ENCODE measurements at places on chromosomes 1 and 21.

DNA sequence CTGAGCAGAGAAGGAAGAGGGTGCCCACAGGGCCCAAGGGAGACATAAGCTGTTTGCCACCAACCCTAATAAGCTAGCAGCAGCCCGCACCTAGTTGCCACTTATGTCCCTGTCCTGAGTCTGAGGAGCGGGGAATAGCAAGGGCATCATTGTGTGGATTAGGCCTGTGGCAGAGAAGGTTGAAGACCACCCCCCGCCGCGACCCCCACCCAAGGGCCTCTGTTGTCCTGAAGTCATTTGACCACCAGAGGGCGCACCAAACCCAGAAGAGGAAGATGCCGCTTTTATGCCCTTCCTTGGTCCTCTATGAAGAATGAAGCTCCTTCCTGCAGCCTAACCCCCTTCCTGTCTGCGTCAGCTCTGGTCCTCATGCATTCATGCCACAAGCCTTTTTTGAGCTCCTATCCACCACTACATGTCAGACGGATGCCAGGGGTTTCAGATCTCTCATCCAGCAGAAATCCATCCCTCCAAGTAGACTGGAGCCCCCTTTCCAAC is 16.6 kb downstream of the RHBG start:
- peak; percentile 77 for DNase-seq

DNA sequence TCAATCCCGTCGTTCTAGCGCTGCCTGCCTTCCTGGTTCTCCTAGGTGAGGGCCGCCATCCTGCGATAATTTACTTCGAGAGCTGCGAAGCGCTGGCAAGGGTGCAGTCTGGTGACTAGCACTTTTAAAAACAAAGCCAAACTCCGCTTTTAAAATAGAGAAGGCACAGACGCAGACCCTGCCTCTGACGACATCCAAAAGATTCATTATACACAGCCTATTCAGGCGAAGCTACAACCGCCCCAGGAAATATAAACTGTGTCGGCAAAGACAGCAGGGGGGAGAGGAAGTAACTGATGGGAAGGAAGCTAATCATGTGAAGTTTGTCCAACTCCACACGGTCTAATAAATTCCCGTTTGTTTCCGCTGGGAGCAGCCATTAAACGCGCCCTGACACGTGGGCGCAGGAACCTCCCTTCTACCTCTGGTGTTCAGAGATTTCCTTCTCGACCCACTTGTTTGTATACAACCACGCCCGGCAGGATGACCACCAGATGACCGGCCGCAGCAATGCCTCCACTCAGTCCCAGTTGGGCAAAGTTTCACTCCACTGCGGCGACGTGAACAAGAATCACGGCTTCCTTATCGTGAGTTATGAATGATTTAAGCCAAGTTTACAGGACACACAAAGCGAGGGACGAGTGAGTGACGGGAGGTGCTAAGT is 1.3 kb downstream of the GNG12 start:
- DNase-seq, result peak; percentile 49

GRCh38 chr1:206442101-206442500 is 28.2 kb upstream of the IKBKE start:
- no peak for DNase-seq

- no peak for DNase-seq
These were observed 57.8 kb downstream of the HS2ST1 start for GRCh38 chr1:86972262-86972661.

- no peak for DNase-seq
These were observed 6.8 kb upstream of the AKR1A1 start for GRCh38 chr1:45543581-45544417.

GRCh38 chr1:209064850-209065706 is 518.4 kb upstream of the CAMK1G start:
- no peak for DNase-seq

GRCh38 chr21:45151445-45152160 is 77.2 kb downstream of the ADARB1 start:
- no peak for DNase-seq

GRCh38 chr1:42743317-42744147 is 3.5 kb upstream of the CLDN19 start:
- no peak for DNase-seq

- no peak for DNase-seq
These were observed 8.6 kb upstream of the RASSF5 start for GRCh38 chr1:206498685-206499084.

DNA sequence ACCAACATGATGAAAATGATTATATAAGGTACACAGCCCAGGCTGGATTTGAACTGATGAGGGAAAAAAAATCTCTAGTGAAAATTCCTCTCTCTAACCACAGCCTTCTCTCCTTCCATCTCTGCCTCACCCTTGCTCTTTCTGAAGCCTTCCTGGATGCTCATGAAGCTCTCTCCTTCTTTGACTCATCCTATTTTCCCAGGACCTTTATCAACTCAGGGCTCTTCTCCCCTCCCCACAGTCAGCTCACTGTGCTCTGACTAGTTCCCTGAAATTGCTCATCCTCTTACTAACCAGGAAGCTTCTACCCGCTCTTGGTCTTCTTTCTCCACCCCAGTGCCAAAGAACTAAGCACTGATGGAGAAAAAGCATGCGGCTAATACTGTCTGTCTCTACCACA is 46.4 kb upstream of the ERG start:
- no peak for DNase-seq

DNA sequence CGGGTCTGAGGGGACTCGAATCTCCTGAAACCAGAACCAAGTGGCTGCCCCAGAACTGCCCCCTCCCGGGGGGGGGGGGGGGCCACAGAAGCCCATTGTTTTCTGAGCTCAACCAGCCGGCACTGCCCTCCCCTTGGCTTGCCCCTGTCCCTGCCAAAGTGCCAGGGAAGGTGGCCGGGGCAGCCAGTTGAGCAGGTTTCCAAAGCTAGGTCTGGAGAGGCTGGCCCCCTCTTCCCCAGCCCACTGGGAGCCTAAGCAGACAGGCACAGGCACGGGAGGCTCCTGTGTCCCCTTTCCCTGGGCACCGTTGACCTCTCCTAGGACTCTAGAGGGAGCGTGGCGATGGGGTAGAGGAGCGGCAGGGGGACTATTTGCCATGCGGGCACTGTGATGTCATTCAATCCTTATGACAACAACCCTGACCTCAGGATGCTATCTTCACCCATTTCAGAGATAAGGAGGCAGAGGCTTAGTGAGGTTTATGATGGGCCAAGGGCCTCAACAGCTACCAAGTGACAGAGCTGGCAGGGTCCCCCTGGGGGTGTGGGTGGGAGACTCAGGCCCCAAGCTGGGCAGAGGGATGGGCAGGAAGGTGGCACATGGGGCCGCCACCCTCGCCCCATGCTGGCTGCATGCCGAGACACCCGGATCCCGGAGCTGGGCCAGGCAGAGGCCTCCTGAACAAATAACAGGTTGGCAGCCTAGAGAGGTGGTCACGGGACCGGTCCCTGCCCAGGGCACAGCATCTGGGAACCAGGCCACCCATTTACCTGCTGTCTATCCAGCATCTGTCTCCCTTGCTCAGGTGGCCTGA is 35.0 kb downstream of the RAP1GAP start:
- no peak for DNase-seq

DNA sequence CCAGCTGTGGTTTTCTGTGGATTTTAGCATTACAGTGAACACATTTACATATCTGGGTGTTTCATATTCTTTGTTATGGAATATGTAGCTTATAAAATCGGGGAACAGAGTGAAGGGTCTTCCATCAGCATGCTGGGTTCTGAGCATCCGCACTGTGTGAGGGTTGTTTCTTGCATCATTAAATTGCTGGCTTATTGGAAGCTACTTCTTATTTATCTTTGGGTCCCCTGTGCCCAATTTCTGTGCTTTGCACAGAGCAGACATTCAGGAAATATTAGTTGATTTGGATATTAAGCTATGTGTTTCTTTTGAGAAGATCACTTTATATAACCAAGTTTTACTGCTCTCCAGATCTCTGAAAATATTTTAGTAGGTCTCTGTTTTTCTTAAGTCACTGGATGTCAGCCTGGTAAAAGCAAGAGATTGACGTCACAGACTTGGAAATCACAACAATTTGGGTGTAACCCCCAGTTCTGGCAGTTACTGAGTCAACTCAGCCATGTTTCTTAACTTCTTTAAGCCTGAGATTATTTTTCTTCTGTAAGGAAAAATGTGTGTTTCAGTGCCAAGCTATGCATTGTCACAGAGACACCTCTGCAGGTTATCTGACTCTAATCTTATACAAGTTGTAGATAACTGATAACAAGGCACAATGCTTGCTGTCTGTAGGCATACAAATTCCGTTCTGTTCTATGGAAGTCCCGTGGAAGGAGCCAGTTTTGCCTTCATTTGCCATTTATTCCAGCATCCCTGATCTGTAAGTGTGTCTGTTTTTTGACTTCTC is 258.3 kb upstream of the KAZN start:
- no peak for DNase-seq

GRCh38 chr1:193462629-193463320 is 276.4 kb upstream of the B3GALT2 start:
- DNase-seq, result no peak

DNA sequence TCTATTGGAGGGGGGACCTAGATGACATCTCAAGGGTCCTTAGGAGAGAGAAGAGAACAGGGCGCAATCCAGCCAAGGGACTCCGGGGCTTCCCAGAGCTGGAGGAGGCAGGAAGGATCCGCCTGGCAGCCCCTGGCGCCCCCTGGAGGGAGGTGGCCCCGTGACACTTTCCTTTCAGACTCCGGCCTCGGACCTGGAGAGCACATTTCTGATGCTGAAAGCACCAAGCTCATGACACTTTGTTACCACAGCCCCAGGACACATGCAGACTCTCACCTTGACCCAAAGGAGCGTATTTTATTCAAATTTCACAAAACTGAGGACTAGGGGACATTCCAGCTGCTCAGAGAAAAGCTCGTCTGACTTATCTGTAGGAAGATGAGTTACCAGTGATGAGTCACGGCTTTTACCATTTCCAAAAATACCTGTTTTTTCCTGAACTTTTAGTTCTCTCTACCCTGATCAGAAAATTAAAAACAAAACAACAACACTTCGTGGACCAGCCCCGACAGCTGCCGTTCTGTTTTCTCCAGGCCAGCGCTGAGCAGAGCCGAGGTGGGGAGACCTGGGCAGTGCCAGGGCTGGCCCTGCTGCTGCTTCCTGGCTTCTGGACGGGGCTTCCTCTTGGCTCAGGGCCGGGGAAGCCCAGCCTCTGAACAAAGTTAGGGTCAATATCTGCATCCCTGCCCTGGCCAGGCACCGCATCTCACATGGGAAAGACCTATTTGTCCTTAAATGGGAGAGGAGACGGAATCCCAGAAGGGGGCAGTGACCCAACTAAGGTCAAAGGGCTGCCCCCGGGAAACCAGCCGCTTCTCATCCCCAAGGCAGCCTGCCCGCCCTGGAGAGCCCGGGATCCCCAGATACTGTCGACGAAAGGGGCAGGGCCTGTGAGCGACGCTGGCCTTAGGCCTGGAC is 21.6 kb upstream of the POFUT2 start:
- DNase-seq, result no peak

GRCh38 chr1:52558941-52559340 is 6.0 kb upstream of the TUT4 start:
- no peak for DNase-seq

- no peak for DNase-seq
These were observed 134.2 kb downstream of the GDAP2 start for GRCh38 chr1:117795190-117795589.

GRCh38 chr21:44395260-44395659 is 41.8 kb downstream of the TRPM2 start:
- DNase-seq, result no peak

DNA sequence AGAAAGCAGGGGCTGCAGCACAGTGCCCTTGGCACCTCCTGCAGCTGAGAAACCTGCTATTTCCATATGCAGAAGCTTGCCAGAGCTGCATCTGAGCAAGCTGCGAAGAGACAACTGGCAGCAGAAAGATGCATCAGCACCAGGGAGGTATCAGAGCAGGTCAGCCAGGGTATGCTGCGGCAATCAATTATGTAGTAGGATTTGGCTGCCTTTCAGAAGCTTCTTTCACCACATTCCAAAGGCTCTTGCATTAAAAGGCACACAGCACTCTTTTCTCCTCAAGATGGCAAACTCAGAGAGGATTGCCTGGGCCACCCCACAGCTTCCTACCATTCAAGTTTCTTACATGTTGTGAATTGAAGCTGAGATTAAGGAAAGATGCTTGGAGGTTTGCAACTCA is 47.6 kb upstream of the RAP1A start:
- DNase-seq, result peak; percentile 15

Measured in NCI-H446 (cell line).